Activated naive CD8-positive, alpha-beta T cell treated with anti-CD3 and anti-CD28 coated beads, Interleukin-2, amount 10 ng/mL, durations not matched to agents 7 days and 5 days (primary cell): ENCODE measurements at places on chromosomes 5 and 9.

DNA sequence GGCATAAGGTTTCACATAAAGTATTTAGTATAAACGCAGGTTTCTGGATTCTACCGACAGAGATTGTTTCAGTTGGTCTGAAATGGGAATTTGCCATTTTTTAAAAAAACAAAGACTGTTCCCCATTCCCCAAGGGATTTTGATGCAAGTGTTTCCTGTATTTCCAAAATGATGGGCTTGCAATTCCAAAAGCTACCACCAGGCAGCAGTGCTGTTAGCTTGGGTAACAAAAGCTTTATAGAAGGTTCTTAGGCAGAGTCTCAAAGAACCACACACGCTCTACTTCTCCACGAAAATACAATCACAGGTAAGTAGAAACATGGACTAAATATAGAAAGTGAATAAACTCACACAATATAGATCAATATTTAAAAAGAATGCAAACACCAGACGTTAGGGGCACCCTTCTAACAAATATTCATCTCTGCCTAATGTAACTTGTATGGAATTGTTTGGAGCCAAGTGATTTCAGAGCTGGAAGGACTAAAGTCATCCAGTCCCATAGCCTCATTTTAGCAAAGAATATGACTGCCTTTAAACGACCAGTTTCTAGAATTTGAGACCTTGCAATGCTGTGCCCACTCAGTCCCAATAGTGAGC is 154.3 kb downstream of the SPOCK1 start:
- no peak for DNase-seq

DNA sequence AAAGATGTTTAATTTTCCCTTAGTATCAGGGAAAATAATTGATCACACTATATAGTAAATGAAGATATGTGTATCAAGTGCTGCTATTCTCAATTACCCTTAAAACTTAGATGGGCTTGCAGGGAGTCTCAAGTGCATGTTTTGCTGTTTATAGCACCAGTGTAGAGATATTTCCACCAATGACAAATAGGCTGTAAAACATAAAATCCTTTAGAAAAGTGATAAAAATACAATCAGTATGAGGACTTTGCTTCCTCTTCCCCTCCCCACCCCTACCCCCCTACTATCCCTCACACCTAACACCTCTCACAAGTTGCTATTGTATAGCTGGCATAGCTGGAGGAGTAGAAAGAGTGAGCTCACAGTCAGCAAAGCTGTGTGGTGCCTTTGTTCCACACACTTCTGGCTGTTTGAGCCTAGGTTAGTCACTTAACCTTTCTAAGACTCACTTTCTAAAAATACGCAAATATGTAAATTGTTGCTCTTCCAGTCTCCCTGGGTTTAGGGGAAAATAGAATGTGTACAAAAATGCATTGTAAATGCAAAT is 93.1 kb downstream of the PDE4D start:
- DNase-seq: no peak

DNA sequence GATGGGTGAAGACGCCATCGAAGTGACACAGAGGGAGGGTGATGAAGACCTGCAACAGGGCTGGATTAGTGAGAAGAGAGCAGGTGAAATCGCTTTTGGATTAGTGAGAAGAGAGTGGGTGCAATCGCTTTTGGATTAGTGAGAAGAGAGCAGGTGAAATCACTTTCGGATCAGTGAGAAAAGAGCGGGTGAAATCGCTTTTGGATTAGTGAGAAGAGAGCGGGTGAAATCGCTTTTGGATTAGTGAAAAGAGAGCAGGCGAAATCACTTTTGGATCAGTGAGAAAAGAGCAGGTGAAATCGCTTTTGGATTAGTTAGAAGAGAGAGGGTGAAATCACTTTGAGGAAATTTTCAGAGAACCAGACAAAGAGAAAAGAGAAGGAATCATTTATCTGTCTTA is 67.2 kb upstream of the TRIO start:
- no peak for DNase-seq

- DNase-seq: no peak
Measured at GRCh38 chr5:12851761-12852160, 947.5 kb upstream of the CTNND2 start.

DNA sequence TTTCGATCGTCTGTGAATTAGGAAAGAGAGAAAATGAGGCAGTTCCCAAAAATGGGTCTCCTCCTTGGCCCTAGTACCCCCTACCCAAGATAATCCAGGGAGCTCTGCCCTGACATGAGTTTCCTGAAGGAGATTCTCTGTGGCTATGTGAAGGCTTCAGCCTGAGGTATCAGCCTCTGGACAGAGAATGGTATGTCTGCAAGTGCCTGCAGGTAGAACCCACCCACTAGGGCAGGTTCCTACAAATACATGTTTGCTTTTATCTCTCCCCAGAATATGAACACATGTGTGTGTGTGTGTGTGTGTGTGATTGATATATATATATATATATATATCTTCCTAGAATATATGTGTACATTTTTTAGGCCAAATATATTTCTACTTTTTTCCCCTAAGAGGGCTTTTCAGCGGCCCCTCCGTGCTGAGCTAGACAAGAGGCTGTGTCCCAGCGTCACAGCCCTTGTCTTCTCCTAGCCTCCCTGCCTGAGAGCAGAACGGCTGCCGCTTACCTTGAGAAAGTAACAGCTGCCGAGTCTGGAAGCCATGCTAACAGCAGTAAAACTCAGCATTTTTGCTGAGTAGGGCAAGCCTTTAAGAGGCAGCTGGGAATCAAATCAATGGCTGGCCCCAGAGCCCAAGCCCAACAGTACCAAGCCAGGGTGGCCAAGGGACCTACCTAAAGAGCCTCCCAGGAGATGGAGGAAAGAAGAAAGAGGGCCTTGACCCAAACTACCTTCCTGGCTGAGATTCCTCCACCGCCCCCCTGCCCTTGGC is 2.1 kb downstream of the BRINP1 start:
- DNase-seq: no peak

GRCh38 chr9:134571946-134572917 is 69.4 kb upstream of the COL5A1 start:
- peak; percentile 29 for DNase-seq
